ENCODE measurements at places on chromosomes 11 and 22. TPM values are rescaled to one million over a fixed set of nuclear protein-coding genes. Genes with fewer than 3 reads are reported as not detected.

Gene NRGN
- 2.5 TPM for total RNA-seq

- DNase-seq = no peak
Measured at GRCh38 chr11:68661014-68661413, 23.3 kb upstream of the GAL start.

DNA sequence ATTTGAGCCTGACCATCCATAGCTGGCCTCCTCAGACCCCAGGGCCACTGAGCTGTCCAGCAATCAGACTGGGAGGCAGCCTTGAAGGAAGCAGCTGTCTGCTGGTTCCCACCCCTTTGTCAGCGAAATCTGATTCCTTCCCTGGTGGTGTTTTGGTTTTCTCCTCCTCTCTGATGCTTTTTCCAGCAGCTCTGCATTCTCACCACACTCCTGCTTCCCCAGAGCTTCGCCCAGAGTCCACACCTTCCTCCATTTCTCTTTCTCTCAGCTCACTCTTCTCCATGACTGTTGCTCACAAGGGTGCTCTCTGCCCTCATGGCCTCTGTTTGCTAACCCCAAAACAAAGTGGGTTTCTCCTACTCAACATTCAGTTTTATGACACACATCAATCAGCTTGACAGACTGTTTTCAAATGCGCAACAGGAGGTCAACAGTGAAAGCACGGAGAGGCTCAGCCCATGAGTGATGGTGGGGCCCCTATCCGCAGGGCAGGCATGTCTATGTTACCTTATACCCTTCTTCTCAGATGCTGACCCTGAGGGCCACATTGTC lies 130.6 kb upstream of the MTNR1B start:
- DNase-seq = no peak

- no peak for DNase-seq
Measured at GRCh38 chr11:68416070-68416578, 44.4 kb upstream of the PPP6R3 start.

GRCh38 chr22:38218661-38219622 lies 17.1 kb downstream of the MAFF start:
- peak; percentile 86 for DNase-seq

DNA sequence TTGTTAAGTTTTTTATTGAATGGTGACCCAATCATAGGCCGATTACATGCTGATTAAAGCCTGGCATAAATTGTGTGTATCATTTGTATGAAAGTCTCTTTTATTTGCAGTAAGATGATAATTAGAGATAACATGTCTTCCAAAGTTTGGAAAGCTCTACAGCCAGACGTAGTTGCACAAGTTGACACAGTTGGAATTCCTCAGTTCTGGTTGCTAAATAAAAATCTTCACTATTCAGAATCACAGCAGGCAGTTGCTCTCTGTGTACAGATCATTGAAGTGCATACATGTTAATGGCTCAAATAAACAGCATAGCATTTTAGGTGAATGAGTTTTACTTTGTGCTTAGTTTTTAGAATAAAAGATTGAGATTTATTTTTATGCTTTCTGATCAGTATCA lies 69.5 kb downstream of the ARHGAP42 start:
- no peak for DNase-seq

GRCh38 chr11:117144477-117145392 lies 648 bp downstream of the PAFAH1B2 start:
- DNase-seq = peak; percentile 11

- no peak for DNase-seq
Measured at GRCh38 chr22:20584872-20585638, 77.6 kb downstream of the MED15 start.

Gene SYTL2
- total RNA-seq = 0.53 TPM

DNA sequence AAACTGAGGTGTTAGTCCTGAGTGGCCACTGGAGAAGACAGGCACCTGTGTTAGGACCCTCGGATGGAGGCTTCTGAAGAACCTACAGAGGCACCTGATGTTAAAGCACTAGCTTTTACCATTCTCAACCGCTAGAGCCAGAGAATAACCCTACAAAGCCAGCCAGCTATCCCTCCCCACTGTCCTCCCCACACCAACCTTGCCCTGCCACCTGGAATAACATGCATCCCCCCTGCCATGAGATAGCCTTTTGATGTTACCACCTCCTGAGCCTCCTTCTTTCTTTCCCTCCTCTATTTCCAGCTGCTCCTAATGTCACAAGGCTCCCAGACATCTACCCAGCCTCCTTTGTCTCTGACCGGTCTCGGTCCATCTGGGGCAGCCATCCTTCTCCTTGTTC lies 28.1 kb downstream of the COMMD9 start:
- DNase-seq = no peak
